WTC11 (cell line): ENCODE measurements at places on chromosomes 7 and 10. TPM values are rescaled to one million over a fixed set of nuclear protein-coding genes. Genes with fewer than 3 reads are reported as not detected.

GRCh38 chr7:51011710-51012350 lies 229.1 kb upstream of the GRB10 start:
- DNase-seq, result no peak
- no peaks in the 10 kb centered on the region for H3K4me1 ChIP-seq
- H3K36me3 ChIP-seq, result no peaks in the 10 kb centered on the region
- H3K27ac ChIP-seq, result no peak overlapping the region
- H3K4me3 ChIP-seq, result no peak overlapping the region

GRCh38 chr7:98107313-98107721 lies 655 bp downstream of the LMTK2 start:
- peak; percentile 39 for DNase-seq
- H3K27me3 ChIP-seq, result no peaks in the 10 kb centered on the region
- H3K27ac ChIP-seq, result peak overlapping the region; percentile 54; the same call in 1 of the 2 replicates
- H3K4me3 ChIP-seq, result peak overlapping the region; percentile 98

- H3K4me3 ChIP-seq, result no peak overlapping the region
- peaks cover 7% of the 10 kb centered on the region for H3K4me1 ChIP-seq
- no peaks in the 10 kb centered on the region for H3K36me3 ChIP-seq
- no peaks in the 10 kb centered on the region for H3K27me3 ChIP-seq
- H3K27ac ChIP-seq, result peak overlapping the region; percentile 47
- DNase-seq, result no peak
These were observed 13.9 kb downstream of the ADK start for GRCh38 chr10:74164716-74165529.

GRCh38 chr7:74236284-74236683 lies 17.9 kb downstream of the RFC2 start:
- no peaks in the 10 kb centered on the region for H3K27me3 ChIP-seq
- no peak overlapping the region for H3K4me3 ChIP-seq
- DNase-seq, result no peak
- no peak overlapping the region for H3K27ac ChIP-seq
- peaks cover 56% of the 10 kb centered on the region for H3K36me3 ChIP-seq

DNA sequence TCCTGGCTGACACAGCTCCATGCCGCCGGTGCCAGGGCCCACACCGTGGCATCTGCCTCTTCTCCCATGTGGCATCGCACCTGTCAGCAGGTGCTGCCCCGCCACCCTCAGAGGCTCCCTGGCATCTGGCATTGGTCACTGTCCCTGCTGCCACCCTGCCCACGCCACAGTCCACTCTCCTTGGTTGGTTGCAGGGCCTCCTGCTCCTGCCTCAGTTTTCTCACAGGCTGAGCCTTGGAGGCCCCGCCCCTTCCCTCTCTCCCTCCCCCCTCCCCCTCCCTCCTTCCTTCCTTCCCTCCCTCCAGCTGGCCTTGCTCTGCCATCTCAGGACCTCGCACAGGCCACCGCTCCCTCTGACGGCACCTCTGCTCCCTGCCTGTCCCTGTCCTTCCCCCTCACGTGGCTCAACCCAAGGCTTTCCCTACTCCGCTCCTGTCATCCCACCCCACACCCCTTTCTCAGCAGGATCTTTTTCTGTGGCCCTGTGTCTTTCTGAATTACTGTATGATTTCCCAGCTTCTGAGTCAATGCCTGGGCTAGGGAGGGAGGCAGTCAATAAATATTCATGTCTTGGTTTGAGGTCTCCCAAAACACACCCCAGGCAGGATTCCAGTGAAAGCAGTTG lies 87.4 kb downstream of the INPP5A start:
- no peak for DNase-seq
- peaks cover 15% of the 10 kb centered on the region for H3K4me1 ChIP-seq
- H3K27ac ChIP-seq, result peak overlapping the region; percentile 70; the same call in 1 of the 2 replicates
- peaks cover 22% of the 10 kb centered on the region for H3K36me3 ChIP-seq
- no peak overlapping the region for H3K4me3 ChIP-seq

ODAD2 gene
- total RNA-seq, result 4.1 to 4.3 TPM (median 4.1 TPM) in 3 replicates

DNA sequence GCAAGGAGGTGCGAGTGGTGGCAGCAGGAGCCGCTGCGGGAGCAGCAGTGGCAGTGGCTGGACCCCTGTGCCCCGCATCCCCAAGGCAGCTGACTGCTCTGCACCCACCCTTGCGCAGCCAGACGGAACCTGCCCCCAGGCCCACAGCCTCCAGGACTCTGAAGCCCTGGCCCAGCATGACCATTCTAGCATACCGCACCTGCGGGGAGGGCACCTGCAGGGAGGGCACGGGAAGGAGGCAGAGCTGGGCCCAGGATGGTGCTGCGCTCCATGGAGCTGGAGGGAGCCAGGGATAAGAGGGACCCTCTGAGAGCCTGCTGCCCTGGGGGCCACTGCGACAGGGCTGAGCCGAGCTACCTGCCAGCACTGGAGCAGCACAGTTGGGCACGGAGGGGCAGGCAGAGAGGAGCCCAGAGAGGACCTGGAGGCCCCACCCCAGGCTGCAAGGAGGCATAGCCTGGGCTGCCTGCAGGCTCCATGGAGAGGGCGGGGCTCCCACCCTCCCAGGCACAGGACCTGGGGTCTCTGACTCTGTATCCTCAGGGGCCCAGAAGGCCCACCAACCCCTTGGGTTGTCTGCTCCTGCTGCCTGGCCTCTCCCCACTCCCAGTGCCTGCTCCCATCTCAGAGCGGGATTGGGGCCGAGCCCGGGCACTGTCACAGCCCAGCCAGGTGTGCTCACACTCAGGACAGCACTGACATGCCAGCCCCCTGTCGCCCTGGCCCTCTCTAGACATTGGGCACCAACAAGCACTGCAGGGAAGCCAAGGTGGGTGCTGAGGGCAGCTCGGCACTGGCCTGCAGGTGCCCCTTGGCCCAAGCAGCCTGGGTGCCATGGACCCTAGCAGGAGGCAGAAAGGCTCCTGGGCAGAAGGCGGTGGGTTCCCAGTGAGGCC lies 87.6 kb downstream of the HTR7 start:
- no peak overlapping the region for H3K4me3 ChIP-seq
- H3K27ac ChIP-seq, result no peak overlapping the region
- no peaks in the 10 kb centered on the region for H3K36me3 ChIP-seq

CYP2C19 gene
- 0.09 to 0.14 TPM in 2 of 3 replicates, not detected in the other for total RNA-seq
